CD4-positive, alpha-beta T cell (primary cell): ENCODE measurements at places on chromosomes 11 and 22. TPM values are rescaled to one million over a fixed set of nuclear protein-coding genes. Genes with fewer than 3 reads are reported as not detected.

- no peaks in the 10 kb centered on the region for H3K27me3 ChIP-seq
- H3K36me3 ChIP-seq: peaks cover 38% of the 10 kb centered on the region
- no peak overlapping the region for H3K4me3 ChIP-seq
- H3K27ac ChIP-seq: no peak overlapping the region
- H3K4me1 ChIP-seq: no peaks in the 10 kb centered on the region
Observed at GRCh38 chr11:35688023-35688422, 25.4 kb downstream of the TRIM44 start.

DNA sequence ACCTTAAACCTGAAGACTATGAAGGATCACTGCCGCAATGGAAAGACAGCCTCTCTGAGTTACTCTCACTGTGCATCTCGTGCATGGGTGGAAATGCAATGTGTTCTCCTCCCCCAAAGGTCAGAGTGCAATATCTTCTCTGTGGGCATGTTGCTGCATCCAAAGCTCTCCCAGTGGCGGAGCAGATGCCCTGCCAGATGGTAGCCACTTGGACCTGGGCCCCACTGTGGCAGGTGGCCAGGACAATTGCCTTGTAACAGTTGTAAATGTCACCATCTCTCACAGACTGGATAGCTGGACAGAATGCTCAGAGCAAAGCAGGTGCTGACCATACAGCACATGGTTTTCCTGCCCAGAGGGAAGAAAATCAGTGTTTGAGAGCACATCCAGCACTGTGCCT is 542.0 kb downstream of the FAM181B start:
- DNase-seq: no peak
- H3K4me3 ChIP-seq: no peak overlapping the region
- H3K27me3 ChIP-seq: no peaks in the 10 kb centered on the region
- H3K36me3 ChIP-seq: no peaks in the 10 kb centered on the region
- no peaks in the 10 kb centered on the region for H3K4me1 ChIP-seq

DNA sequence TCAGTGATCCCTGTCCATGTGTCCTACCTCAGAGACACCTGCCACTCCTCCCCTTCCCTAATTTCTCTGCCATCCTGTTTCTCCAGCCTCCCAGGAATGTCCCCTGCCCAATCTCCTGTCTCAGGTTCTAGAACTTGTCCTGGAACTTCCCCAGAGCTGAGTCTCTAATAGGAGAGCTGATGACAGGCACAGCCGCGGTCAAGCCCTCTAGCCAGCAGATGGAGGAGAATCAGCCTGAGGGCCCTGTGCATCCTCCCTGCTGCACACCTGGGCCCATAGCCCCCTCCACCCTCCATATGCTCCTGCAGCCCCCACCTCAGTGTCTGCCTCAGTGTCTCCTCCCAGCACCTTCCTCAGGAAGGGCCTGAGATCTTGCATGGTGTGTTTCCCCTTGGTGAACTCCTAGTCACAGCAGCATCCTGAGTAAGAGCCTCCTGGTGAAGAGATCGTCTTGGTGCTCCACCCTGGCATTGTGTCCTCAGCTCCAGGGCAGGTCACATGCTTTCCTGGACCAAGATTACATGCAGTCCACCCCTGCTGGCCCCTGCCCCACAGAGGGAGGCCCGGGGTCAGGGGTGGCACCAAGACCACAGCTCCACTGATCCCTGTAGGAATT is 43.9 kb upstream of the VPREB1 start:
- H3K36me3 ChIP-seq: no peaks in the 10 kb centered on the region
- no peak overlapping the region for H3K4me3 ChIP-seq
- peaks cover 6% of the 10 kb centered on the region for H3K4me1 ChIP-seq
- H3K27me3 ChIP-seq: peaks cover 10% of the 10 kb centered on the region

- H3K36me3 ChIP-seq: no peaks in the 10 kb centered on the region
- DNase-seq: no peak
- H3K27me3 ChIP-seq: no peaks in the 10 kb centered on the region
- peaks cover 13% of the 10 kb centered on the region for H3K4me1 ChIP-seq
- H3K4me3 ChIP-seq: no peak overlapping the region
- H3K27ac ChIP-seq: no peak overlapping the region
Observed at GRCh38 chr11:83054904-83055380, 16.8 kb downstream of the RAB30 start.

DNA sequence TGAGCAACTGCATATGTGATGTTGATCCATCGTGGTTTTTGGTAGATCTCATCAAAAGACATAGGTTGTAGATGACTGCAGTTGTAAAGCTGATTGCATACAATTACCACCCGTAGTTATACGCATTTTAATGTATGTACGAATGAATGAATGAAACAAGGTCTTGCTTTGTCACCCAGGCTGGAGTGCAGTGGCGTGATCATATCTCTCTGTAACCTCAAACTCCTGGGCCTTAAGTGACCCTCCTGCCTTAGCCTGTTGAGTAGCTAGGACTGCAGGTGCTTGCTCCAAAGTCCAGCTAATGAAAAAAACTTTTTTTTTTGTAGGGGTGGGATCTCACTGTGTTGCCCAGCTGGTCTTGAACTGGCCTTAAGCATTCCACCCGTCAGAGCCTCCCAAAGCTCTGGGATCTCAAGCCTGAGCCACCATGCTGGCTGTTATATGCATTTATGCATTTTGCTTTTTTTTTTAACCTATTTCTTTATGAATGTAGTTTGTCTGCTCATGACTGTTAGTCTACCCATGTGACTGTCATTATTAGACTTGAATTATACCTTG is 53.5 kb downstream of the PPP6R3 start:
- H3K4me3 ChIP-seq: no peak overlapping the region
- H3K36me3 ChIP-seq: peaks cover 33% of the 10 kb centered on the region
- no peak for DNase-seq

GRCh38 chr11:13216019-13216710 is 61.4 kb upstream of the BMAL1 start:
- no peaks in the 10 kb centered on the region for H3K36me3 ChIP-seq
- H3K4me1 ChIP-seq: no peaks in the 10 kb centered on the region
- DNase-seq: no peak
- no peak overlapping the region for H3K4me3 ChIP-seq
- H3K27ac ChIP-seq: no peak overlapping the region
- no peaks in the 10 kb centered on the region for H3K27me3 ChIP-seq

DNA sequence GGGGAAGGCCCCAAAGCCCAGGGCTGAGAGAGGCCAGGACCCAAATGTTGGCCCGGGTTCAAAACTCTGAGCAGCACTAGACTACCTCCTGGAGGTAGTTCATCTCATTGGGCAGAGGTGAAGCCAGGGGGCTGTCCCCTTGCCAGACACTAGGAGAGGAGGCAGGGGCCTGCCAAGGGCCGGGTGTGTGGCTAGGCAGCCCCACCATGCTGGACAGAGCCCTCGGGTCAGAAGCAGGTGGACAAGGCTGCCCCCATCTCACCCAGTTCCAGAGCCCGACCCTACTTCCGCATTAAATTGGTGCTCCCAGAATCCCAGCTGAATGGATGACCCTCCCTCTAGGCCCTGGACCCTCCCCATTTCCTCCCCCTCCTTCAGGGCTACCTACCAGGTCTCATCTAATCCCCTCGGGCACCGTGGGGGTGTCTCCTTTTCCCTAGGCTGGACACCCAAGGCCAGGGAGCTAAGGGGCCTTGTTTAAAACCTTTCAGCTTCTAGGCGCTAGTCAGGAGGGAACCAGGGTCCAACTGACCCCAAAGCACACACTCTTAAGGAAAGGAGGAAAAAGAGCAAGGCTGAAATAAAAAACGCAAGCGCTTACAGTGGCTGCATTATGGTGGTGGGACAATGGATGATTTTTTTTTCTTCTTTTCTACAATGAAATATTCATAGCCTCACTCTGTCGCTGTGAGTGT is 72.1 kb upstream of the TCF20 start:
- H3K27ac ChIP-seq: no peak overlapping the region
- H3K36me3 ChIP-seq: no peaks in the 10 kb centered on the region
- peaks cover 18% of the 10 kb centered on the region for H3K4me1 ChIP-seq
- peaks cover 2% of the 10 kb centered on the region for H3K27me3 ChIP-seq
- peak overlapping the region; percentile 50 for H3K4me3 ChIP-seq

- DNase-seq: no peak
- peaks cover 20% of the 10 kb centered on the region for H3K36me3 ChIP-seq
- H3K27me3 ChIP-seq: no peaks in the 10 kb centered on the region
Observed at GRCh38 chr11:111699579-111700156, 66.5 kb downstream of the PPP2R1B start.

- DNase-seq: no peak
- H3K27ac ChIP-seq: no peak overlapping the region
- H3K4me1 ChIP-seq: peaks cover 4% of the 10 kb centered on the region
- H3K27me3 ChIP-seq: peaks cover 23% of the 10 kb centered on the region
- no peak overlapping the region for H3K4me3 ChIP-seq
Observed at GRCh38 chr11:70566768-70567530, 168.6 kb downstream of the CTTN start.

- no peak for DNase-seq
- H3K27ac ChIP-seq: no peak overlapping the region
- H3K36me3 ChIP-seq: peaks cover 23% of the 10 kb centered on the region
- peaks cover 53% of the 10 kb centered on the region for H3K4me1 ChIP-seq
Observed at GRCh38 chr11:66280428-66280827, 2.5 kb downstream of the CNIH2 start.

DNA sequence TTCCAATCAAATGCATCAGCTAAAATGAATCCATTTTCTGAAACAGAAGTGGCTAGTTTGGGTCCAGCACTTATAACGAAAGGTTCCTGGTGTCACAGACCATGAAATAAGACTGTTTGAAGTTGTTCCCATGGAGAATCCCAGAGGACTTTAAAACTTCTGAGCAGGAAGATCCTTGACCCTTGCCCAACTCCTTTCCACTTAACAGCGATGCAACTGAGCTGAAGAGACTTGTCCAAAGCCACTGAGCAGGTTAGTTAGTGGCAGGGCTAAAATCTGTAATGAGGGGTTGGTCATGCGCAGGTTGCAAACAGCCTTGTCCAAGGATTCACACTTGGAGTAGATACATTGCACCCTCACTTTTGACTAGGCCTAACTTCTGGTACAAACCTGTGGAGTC is 1.3 kb downstream of the RAB38 start:
- H3K4me1 ChIP-seq: peaks cover 12% of the 10 kb centered on the region
- no peak for DNase-seq
- no peaks in the 10 kb centered on the region for H3K27me3 ChIP-seq
- no peak overlapping the region for H3K4me3 ChIP-seq
- no peak overlapping the region for H3K27ac ChIP-seq
- no peaks in the 10 kb centered on the region for H3K36me3 ChIP-seq

DNA sequence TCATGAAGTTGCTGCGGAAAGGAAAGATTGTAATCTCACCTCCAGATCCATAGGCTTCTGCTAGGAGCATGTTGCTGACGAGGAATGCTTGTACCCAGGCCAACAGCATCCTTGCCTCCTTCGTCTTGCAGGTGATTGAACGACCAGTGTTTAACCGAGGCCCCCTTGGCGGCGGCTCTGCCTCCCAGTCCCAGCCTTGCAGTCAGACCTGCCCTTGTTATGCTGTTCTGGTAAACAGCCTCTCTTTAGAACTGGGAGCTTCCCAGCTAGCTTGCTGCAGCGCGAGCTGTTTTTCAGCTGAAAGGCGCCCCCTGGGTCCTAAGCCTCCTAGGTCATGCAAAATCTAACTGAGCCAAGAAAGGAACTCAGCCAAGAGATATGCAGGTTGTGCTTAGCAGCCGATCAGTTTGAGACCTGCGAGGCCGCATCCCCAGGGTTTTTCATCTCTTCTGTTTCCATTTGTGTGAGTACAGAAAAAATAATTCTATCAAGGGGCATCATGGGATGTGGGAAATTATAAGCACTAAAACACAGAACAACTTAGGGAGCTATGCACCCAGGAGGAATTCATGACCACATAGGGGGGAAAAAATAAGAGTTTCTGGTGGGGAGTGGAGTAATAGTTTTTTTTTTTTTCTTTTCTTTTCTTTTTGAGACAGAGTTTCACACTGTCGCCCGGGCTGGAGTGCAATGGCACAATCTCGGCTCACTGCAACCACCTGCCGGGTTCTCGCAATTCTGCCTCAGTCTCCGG is at the start of gene PIK3IP1:
Gene PIK3IP1 (minus strand): TSS at position 253 of the 754 bp plus-strand sequence. CDS start 144 bp downstream, at position 109.
- H3K4me3 ChIP-seq: peak within 1 kb of the TSS; percentile 90
- H3K27ac ChIP-seq: peak within 1 kb of the TSS; percentile 100
- DNase-seq: peak; percentile 87
- peaks cover 31% of the 10 kb centered on the region for H3K36me3 ChIP-seq

GRCh38 chr11:96112192-96113128 is 188.6 kb upstream of the MTMR2 start:
- no peak overlapping the region for H3K4me3 ChIP-seq
- no peak overlapping the region for H3K27ac ChIP-seq
- H3K27me3 ChIP-seq: no peaks in the 10 kb centered on the region
- peaks cover 5% of the 10 kb centered on the region for H3K36me3 ChIP-seq

DNA sequence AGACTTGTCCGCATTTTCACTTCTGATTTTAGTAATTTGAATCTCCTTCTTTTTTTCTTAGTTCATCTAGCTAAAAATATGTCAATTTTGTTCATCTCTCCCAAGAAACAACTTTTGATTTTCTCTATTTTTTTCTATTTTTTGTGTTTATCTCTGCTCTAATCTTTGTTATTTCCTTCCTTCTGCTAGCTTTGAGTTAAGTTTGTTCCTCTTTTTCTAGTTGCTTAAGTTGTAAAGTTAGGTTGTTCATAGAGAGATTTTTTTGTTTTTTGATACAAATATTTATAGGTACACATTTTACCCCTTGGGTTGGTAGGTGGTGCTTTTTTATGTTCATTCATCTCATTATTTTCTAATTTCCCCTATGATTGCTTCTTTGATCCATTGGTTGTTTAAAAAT is 22.1 kb upstream of the XKR3 start:
- DNase-seq: no peak
- H3K27ac ChIP-seq: no peak overlapping the region
- no peaks in the 10 kb centered on the region for H3K27me3 ChIP-seq
- H3K4me3 ChIP-seq: no peak overlapping the region

DNA sequence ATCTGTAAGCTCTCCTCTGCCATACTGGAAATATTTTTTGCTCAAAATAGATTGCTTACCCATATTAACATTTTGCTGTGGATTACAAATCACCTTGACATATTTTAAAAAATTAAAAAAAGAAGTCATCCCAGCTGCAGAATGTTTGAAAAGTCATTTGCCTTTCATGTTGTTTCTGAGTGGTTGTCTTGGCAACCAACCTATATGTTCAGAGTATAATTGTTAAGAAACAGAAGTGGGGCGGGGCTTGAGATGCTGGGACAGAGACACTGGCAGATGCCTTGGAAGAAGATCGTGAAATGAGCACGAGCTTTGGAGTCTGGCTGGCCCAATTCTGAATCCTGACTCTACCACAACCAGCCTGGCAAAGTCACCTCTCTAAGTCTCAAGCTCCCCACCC is 348.2 kb downstream of the LARGE1 start:
- no peaks in the 10 kb centered on the region for H3K27me3 ChIP-seq
- no peaks in the 10 kb centered on the region for H3K36me3 ChIP-seq
- H3K27ac ChIP-seq: no peak overlapping the region
- H3K4me3 ChIP-seq: no peak overlapping the region
- no peak for DNase-seq

DNA sequence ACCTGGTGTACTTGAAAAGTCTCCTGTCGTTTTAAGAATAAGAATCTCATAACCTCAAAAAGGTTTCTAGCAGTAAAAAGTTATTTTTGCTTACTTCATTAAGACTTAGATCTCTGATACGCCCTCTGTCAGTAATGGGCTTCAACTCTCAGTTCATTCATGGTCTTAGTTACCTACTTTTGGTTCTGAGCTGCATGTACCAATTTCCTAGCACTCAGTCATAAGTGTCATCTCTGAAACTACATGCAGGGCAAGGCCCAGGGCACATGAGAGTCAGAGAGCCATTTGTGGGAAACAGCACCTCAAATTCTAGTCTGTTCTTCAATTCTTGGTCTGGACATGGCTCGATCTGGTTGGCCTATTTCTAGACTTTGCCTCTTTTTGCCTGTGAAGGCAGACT is 838.4 kb downstream of the FAM181B start:
- H3K4me1 ChIP-seq: no peaks in the 10 kb centered on the region
- no peaks in the 10 kb centered on the region for H3K36me3 ChIP-seq
- no peak overlapping the region for H3K4me3 ChIP-seq
- H3K27me3 ChIP-seq: no peaks in the 10 kb centered on the region

MYO18B gene
- total RNA-seq: 0.11 TPM

SUSD2 gene
- total RNA-seq: 1.5 TPM

CHADL gene
- total RNA-seq: 1.7 TPM

CSNK2A3 gene
- 0.28 TPM for total RNA-seq

PRRG4 gene
- not detected for total RNA-seq

POU2F3 gene
- not detected for total RNA-seq
